ENCODE measurements at places on chromosomes 2 and 18.

DNA sequence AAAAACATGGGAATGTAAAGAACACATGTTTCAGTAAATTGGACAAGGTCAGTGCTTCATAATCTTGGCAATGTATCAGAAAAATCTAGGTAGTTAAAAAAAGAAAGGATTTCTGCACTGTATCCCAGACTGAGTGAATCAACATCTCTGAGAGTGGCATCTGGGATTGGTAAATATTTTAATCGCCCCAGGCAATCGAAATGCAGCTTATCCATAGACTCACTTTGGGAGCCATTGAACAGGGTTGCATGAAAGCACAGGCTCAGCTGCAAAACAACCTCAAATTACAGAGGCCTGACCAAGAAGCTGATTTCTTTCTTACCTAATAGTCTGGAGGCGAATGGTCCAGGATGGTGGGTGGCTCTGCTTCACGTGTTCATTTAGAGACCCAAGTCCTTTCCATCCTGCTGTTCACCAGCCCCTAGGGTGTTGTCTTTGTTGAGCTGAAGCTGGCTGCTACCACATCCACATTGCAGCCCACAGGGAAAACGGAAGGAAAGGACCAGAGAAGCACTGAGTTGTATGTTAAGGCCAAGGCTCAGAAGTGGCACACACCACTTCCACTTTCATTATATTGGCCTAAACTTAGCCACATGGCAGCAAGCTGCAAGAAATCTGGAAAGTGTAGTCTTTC, 59.0 kb downstream of the MOGAT1 start:
- no peak for DNase-seq

GRCh38 chr18:25568986-25569385, 217.0 kb upstream of the ZNF521 start:
- no peak for DNase-seq

DNA sequence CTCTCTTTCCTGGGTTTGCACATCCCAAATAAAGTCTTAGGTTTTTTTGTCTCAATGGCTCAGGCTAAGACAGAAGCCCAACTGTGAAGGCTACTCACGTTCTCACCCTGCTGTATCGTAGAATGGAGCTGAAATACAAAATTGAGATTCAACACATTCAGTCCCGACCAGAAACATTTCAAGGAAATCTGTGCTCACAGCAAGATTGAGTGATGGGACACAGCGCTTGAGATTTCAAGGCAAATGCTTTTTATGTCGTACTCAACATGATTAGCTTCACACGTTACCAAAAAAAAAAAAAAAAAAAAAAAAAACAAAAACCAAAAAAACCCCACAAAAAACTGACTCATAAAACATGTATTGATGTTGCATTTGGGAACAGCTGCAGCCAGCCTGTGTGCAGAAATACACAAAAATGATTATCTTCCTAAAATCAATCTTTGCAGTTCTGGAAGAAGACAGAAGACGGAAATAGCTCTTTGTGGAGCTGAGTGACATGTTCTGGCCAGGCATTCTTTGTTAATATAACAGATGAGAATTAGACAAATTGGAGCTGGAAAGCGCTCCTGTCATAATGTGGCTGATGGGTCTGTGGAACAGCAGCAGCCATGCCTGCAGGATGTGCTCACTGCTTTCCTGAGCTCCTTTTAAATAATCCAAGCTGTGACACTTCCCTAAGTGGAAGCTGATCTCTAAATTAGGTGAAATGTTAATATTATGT, 453.2 kb downstream of the LPIN1 start:
- no peak for DNase-seq

GRCh38 chr2:234544659-234545611, 48.1 kb upstream of the ARL4C start:
- DNase-seq = no peak

DNA sequence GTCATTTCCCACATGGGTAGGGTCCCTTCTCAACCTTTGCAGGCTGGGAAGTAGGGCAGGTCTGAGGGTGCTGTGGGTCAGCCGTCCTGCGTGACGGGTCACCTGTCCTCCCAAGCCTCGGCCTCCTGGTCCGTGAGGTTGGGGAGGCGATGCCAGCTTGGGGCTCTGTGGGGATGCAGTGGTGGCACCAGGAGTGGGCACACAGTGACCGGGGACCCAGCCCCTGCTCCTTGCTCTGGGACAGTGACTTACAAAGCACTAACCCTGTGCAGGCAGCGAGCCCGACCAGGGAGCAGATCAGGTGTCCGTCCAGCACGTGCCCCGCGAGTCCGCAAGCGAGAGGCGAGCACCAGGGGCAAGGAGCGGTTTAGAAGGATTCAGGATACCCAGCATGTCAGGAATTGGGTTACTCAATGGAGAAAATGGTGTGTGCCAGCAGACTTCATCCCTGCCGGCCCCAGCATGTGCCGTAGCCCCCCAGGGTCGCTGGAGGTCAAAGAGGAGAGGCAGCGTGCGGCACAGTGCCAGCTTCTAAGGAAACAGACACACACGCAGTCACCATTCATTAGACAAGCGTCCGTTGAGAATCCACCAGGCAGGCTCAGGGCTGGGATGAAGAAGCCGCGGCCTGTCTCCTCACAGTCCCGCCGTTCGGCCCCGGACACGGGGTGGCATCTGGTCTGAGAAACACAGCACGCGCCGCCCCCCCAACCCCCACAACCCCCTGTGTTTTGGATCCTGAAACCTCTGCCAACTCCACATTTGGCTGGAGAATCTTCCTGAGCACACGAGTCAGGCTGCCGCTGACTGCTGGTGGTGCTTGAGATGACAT, 11.7 kb downstream of the COLEC11 start:
- DNase-seq = no peak

Measured in esophagus squamous epithelium (tissue), 5 donors.